ENCODE measurements at places on chromosomes 7 and 10.

GRCh38 chr7:146115851-146116520 lies 615 bp upstream of the CNTNAP2 start:
- peak; percentile 3 for DNase-seq

DNA sequence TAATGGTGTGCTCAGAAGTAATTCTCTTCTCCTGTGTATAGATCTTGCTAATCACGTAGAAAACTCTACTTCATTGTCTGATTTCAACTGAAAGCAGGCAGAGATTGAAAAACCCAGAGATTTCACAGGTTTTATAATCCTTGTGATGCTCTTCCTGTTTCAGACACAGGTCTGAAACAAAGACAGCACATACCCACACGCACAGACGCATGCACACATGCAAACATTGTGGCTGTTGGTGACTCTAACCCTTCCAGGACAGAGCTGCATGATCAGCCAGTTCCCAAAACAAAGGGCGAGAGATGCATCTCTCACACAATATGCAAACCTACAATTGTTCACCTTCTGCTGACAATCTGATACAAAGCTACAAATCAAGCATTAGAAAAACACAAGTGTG lies 11.1 kb upstream of the TFEC start:
- no peak for DNase-seq

DNA sequence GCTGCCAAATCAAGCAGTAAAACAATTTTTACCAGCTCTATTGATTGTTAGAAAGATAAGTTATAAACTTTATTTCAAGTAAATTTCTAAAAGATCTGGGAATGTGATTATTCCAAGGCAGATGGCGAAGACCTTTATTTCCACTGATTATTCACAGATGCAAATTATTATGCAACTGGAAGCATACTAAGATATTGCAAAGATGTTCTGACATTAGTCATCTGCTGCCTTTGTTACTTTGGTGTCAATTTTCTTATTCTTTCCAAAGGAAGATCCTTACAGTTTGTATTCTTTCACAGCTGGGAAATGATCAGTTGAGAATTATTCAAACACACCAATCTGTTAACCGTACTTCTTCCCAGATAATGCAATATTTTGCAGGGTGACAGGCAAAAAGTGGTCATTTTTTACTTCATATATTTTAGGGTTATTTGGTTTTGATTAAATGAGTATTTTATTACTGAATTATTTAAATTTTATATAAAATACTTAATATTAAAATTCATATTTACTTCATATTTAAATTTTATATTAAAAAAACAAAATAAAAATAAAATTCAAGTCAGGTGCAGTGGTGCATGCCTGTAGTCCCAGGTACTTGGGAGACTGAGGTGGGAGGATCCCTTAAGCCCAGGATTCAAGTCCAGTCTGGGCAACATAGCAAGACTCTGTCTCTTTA lies 171.3 kb downstream of the FZD1 start:
- no peak for DNase-seq

GRCh38 chr7:147578196-147578595 lies 1012.4 kb upstream of the C7orf33 start:
- DNase-seq: peak; percentile 7

DNA sequence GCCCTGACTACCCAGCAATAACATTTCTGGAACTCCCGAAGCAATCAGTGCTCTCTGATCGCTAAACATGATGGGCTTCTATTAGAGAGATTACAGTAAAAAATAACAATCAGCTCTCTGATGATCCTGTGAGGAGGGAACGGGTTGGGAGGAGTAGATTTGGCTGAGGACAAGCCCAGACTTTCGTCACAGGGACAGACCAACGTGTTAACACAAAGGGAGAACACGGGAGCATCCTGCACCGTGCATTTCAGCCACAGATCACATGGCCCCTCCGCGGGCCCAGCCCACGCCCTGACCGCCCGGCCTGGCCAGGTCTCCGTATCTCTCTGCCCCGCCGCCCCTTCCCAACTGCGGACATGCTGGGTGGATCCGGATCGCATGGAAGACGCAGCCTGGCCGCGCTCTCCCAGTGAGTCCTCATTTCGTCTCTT lies 95.0 kb upstream of the AGBL3 start:
- DNase-seq: peak; percentile 98

DNA sequence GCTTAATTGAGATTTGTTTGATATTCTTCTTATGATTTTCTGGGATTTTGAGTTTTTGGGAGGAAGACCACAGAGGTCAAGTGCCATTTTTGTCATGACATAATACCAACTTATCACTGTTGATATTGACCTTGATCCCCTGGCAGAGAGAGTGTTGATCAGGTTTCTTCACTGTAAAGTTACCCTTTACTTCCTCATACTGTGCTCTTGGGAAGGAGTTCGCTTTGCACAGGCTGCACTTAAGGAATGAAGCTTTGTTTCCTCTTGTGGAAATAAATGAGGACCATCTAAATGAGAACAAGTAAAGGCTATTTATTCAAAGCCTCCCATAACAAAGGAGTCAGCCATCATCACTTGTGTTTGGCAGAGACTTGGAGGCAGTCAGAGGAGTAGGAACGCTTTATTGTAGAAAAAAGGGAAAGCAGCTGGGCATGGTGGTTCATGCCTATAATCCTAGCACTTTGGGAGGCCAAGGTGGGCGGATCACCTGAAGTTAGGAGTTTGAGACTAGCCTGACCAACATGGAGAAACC lies 16.1 kb downstream of the ST7 start:
- DNase-seq: no peak

GRCh38 chr7:54788664-54789063 lies 29.7 kb upstream of the SEC61G start:
- peak; percentile 87 for DNase-seq

DNA sequence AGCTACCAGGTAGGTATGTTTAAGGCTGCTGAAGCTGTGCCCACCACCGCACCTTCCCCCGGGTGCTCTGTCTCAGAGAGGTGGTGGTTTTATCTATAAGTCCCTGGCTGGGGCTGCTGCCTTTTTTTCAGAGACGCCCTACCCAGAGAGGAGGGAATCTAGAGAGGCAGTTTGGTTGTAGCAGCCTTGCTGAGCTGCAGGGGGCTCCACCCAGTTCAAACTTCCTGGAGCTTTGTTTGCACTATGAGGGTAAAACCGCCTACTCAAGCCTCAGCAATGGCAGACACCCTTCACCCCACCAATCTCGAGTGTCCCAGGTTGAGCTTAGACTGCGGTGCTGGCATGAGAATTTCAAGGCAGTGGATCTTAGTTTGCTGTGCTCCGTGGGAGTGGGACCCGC lies 43.6 kb upstream of the CYP2C18 start:
- no peak for DNase-seq

DNA sequence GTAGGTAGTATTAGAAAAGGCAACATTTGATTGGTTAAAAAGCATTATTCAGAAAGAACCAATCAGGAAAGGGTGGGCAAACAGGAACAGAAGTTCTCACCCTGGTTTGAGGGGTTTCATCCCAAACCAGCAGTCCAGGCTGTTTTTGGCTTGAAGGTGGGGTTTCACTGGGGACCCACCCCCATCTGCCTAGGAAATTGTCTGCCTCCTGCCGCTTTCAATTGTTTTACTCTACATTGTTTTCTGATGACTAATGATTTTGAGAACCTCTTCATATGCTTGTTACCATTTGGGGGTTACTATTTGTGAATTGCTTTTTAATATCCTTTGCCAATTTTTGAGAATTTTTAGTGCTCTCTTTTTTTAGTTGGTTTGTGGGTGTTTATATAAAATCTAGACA lies 3.3 kb upstream of the PCBD1 start:
- DNase-seq: no peak

- DNase-seq: no peak
Observed at GRCh38 chr10:113420733-113421675, 131.8 kb upstream of the HABP2 start.

- DNase-seq: no peak
Observed at GRCh38 chr7:3591944-3592343, 290.9 kb downstream of the SDK1 start.

DNA sequence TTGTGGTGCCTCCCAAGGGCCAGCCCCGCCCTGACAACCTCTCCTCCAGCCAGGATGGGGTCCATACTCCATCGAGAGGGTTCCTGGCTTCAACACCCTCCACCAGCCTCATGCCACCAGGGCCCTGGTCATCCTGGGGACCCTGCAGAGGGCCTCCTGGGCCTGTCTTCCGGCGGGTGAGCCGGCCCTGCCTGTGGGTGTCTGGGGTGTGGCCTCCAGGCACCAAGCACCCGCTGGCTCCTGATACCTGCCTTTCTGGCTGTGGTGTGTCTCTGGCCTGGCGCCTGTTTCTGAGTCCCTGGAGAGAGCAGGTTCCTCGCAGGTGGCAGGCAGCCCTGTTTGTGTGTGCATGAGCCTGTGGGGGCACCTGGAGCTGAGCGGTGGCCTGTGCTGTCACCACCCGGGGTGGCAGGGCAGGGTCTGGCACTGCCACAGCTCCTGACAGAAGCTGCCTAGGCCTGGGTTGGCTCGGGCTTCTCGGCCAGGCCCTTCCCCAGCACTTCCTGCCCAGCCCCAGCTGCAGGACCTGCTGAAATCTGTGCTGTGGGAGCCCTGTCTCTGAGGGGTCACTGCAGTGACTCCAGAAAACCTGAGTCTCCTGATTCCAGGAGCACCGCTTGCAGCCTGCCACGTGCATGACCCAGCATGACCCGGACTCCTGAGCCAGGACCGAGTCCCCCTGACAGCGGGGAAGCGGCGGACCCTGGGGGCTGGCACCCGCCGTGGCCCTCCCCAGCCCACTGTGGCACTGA lies 18.4 kb downstream of the ADAM8 start:
- peak; percentile 71 for DNase-seq

- peak; percentile 9 for DNase-seq
Observed at GRCh38 chr10:11424456-11425295, 186.8 kb downstream of the USP6NL start.

GRCh38 chr7:68571286-68571685 lies 1027.0 kb upstream of the AUTS2 start:
- DNase-seq: no peak

- DNase-seq: peak; percentile 21
Observed at GRCh38 chr10:50788951-50789945, 49.5 kb downstream of the ASAH2B start.

DNA sequence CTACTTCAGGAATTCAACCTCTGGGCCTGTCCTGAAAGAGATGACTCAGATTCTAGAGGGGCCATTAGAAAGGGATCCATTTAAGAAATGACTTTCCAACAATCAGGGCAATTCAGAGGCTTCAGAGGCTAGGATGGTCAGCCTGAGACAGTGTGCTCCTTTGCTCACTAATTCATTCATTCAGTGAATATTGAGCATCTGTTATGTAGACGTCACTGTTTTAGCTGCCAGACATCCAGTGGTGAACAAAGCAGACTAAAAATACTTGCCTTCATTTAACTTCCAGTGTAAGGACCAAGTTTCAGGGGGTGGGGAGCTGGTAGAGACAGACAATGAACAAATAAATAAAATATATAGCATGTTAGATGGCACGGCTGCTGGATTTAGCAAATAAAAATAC lies 1.6 kb downstream of the KIAA1217 start:
- no peak for DNase-seq

- DNase-seq: no peak
Observed at GRCh38 chr7:55470261-55470660, 102.0 kb downstream of the VOPP1 start.

GRCh38 chr10:5871596-5871995 lies 18.1 kb downstream of the ANKRD16 start:
- DNase-seq: no peak

DNA sequence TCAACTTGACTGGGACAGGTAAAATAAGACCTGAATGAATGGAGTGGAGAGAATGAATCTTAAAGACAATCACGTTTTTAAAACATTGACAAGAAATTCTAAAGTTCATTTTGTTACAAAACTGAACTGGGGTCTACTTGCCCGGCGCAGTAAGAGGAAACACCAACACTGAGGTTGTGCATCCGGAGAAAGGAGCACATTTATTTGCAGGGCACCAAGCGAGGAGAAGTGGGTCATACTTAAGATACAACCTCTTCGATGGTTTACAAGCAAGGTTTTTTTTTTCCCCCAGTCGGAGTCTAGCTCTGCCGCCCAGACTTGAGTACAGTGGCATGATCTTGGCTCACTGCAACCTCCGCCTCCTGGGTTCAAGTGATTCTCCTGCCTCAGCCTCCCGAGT lies 3.4 kb upstream of the REPIN1 start:
- no peak for DNase-seq

- no peak for DNase-seq
Observed at GRCh38 chr7:150961510-150962289, 16.4 kb downstream of the KCNH2 start.

DNA sequence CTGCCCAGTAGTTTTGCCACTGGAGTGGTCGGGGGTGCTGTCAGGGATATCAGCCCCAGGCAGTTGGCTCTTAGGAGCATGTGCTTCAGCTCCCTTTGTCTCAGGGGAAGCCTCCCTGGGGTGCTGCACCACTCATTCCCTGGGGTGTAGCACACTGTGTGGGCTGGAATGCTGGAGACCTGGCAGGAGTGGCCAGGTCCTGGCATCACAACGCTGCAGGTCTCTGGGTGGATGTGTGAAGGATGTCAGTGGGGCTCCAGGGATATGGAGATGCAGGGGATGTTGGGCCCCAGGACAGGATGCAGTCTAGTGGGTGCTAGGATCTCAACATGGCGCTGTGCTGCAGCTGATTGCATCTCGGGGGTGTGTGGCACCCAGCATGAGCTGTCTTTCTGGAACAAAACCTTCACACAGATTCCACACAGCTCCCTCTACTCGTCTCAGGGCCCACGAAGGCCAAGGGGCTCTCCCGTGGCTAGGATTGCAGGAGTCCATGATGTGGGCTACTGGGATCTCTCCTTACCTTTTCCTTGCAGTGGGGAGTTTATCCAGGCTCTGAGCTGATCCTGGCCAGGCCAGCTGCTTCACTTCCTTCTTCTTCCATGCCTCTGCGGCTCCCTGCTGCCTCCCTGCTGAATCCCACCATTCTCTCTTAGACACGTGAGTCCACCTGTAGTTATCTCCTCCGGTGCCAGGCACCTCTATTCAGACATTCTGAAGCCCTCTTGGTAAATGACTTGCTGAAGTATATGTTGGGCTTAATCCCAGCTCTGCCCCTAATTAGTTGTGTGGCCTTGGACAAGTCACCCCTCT lies 295.1 kb downstream of the RPS24 start:
- DNase-seq: no peak

GRCh38 chr7:41403291-41403690 lies 299.6 kb downstream of the INHBA start:
- no peak for DNase-seq

DNA sequence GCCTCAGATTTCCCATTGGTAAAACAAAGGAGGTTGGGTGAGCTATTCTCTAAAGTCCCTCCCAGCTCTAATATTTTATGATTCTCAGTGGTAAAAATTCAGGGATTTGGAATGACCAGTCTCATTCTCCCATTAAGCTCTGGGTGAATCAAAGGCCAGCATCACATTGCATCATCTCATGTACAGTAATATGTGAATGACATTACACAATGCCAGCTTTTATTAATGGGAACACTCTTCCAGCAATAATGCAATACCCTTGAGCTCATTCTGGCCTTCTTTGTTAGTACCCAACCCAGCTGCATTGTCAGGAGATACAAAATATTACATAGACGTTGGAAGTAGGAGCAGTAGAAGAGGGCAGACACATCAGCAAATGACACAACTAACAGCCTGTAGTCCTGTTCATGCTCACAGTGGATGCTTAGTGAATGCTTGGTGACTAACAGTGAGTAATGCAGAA lies 100.0 kb upstream of the EGR2 start:
- peak; percentile 97 for DNase-seq
